CD4-positive, CD25-positive, alpha-beta regulatory T cell (primary cell): ENCODE measurements at places on chromosomes 7 and 10.
A peak's percentile ranks its signal among the peaks of the same experiment; 100 is the strongest.

DNA sequence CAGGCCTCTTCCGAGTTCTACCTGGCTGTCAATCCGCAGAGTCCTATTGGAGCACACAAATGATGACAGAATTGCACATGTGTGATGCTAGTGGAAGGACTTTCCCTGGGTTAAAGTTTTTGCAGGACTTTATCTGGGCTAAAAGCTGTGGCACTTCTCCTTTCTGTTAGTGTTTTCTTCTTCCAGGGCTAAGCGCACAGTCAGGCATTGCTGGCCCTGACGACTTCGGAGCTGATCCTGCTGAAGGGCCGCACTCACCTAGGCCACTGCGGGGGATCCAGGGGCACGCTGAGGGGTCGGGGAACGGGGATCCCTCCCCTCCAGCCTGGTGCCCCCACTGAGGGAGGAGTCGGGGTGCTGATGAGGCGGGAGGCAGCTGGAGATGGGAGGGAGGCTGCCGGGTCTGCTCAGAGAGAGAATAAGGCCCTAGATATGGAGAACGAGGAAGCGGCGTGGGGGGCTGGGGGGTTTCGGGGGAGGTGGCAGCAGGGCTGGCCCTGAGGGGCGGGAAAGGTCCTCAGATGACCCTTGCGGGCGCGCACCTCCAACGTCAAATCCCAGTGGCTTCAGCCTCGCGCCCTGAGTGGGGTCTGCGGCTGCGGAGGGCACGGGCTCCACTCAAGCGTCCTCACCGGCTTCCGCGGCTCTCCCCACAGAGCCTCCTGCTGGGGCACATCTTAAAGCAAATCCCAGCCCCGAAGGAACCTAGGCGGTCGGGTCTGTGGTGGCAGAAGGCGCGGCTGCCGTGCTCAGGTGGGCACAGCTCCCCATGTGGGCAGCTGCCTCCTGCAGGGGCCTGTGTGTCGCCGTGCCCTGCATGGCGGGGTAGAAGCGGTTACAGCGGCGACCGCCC, 30.9 kb downstream of the AGR3 start:
- no peak for DNase-seq

DNA sequence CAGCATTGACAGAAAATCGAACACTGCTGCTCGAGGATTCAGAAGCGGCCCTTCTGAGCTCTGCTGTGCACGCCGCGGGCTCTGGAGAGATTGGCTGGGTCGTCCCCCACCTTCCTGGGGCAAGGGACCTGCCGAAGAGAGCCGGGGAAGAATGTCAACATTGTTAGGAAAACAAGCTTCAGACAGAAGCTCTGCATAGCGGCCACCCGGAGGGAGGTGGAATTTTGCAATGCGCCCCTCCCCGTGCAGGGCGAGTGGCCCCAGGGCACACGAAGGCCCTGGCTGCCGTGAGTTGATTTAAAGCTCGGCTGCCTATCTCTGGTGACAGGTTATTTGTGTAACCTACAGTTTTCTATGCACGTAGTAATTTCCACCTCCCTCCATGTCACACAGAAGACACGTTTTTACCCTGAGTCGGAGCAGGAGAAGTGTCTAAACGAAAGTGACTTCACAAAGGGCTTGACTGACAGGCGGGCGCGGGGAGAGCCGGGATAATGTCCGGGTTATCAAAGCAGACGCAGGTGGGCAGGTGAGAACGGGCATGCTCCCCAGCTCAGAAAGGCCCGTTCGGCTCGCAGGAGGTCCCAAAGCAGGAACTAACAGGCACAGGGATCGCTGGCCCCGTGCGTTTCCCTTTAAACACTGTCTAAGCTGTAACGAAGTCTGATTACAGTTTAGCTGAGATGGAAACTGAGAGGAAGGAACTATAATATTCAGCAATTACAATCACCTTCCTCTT, 84.6 kb downstream of the PDGFA start:
- no peak for DNase-seq

GRCh38 chr7:143882020-143882603, 19.9 kb downstream of the TCAF1 start:
- no peak for DNase-seq

DNA sequence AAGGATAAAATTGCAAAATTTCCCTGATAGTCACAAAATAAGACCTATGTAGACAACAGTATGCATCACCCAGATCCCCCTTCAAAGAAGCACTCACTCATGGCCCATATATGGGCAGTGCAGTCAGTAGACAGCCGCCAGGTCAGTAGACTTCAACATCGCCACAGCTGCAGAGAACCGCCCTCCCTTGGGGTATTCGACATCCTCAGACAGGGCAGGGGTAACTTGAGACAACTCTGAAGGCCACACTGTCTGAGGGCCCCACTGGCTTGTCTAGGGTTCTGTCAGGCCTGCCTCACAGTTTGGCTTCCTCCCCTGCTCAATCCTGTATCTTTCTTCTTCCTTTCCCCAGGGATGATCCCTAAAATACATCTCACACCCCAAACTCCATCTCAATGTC, 172.3 kb downstream of the IMMP2L start:
- no peak for DNase-seq

GRCh38 chr10:74238031-74238431, 87.0 kb downstream of the ADK start:
- no peak for DNase-seq

DNA sequence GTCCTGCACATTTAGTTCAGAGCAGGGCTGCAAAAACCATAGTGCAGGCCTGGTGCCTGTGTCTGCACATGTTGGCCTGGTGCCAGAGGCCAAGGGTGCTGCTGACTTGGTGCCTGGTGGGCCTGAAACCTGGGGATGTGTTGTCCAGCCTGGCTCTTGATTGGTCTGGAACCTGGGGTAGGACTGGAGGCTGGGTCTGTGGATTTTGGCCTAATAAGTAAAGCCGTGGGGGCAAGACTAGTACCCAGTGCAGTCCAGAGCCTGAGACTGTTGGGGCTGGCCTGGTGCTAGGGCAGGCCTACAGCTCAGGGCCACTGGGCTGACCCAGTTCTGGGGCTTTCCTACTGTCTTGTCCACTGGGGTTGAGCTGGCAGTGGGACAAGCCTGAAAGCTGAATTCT, 817.9 kb downstream of the DNAJB9 start:
- DNase-seq, result no peak

DNA sequence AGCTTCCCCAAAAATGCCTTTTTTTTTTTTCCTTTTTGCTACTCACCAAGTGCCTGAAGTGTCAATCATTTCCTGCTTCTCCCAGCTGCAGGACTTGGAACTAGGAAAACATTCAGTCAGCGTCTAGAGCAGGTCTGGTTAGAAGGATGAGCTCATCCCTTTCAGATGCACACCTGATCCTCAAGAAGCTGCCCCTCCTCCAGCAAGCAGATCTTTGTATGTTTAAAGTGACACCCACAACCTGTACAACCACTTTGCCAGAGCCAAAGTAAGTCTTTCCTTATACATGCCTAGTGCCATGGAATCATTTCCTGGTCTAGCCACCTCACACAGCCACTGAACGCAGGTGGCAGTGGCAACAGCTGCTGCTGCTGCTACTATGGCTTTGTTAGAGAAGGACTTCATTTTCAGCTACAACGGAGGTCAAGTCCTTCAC, 10.4 kb upstream of the USP54 start:
- no peak for DNase-seq

- no peak for DNase-seq
Observed at GRCh38 chr7:2151801-2152612, 80.7 kb downstream of the MAD1L1 start.

GRCh38 chr10:113957013-113957412, 86.7 kb upstream of the ADRB1 start:
- DNase-seq, result no peak

- no peak for DNase-seq
Observed at GRCh38 chr10:128519581-128519980, 393.4 kb upstream of the MKI67 start.

GRCh38 chr7:41501006-41501405, 201.9 kb downstream of the INHBA start:
- DNase-seq, result no peak

GRCh38 chr10:133024704-133025557, 62.8 kb upstream of the ADGRA1 start:
- DNase-seq, result no peak

DNA sequence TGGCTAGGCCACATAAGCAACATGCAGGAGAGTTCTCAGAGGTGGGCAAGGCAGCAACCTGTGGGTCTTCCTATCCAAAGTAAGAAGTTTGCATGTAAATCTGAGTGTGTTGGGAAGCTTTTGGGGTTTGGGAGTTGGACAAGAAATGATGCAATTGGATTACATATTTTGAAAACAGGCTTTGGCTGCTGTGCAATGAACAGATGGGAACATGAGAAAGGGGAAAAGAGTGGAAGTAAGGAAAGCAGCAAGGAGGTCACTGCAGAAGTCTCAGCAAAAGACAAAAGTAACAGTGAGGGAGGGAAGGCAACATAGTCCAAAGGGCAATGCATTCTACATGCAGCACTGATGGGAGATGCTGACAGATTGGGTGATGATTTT, 61.1 kb upstream of the C10orf90 start:
- no peak for DNase-seq

DNA sequence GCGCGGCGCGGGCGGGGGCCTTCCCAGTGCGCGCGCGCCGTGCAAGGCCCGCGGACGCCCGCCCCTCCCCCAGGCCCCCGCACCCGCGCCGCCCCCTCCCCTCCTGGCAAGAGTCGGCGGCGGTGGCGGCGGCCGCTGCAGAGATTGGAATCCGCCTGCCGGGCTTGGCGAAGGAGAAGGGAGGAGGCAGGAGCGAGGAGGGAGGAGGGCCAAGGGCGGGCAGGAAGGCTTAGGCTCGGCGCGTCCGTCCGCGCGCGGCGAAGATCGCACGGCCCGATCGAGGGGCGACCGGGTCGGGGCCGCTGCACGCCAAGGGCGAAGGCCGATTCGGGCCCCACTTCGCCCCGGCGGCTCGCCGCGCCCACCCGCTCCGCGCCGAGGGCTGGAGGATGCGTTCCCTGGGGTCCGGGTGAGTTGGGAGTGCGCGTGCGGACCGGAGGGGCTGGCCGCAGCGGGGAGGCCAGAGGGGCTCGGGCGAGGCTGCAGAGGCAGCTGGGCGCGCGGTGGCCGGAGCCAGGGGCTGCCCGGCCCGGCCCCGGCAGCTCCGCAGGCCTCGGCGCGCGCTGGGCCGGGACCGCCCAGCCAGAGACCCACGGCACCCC, at the start of gene BMPR1A:
Gene BMPR1A (plus strand): TSS at position 109 of the 602 bp plus-strand sequence. CDS start 119,400 bp downstream, outside the sequence.
- DNase-seq, result no peak

DNA sequence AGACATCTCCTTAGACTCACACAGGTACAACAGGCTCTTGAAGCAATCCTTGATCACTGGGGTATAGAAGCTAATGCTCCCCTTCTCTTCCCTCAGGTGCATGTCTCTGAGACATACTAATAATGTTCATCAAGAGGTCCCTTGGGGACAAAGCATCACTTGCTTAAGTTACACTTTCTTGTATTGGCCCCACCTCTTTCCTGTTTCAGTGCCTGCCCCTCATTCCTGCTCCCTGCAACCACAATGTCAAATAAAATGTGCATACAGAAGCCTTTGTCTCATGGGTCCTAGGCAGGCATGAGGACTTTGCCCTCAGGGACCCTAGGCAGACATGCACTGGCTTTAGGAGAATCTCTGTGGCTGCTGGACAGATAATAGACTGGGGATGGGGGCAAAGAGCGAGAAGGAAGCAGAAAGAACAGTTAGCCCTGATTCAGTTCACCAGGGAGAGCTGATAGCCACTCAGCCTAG, 175.0 kb upstream of the NPY start:
- no peak for DNase-seq

DNA sequence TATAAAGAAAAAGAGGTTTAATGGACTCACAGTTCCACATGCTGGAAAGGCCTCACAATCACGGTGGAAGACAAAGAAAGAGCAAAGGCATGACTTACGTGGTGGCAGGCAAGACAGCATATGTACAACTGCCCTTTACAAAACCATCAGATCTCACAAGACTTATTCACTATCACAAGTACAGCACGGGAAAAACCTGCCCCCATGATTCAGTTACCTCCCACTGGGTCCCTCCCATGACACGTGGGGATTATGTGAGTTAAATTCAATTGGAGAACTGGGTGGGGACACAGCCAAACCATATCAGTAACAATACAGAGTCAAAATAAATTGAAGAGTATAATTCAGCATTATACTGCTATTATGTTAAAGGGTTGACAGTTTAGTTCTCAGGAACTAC, 37.8 kb downstream of the RNLS start:
- DNase-seq, result no peak

GRCh38 chr10:64486149-64486548, 964.9 kb downstream of the REEP3 start:
- no peak for DNase-seq

DNA sequence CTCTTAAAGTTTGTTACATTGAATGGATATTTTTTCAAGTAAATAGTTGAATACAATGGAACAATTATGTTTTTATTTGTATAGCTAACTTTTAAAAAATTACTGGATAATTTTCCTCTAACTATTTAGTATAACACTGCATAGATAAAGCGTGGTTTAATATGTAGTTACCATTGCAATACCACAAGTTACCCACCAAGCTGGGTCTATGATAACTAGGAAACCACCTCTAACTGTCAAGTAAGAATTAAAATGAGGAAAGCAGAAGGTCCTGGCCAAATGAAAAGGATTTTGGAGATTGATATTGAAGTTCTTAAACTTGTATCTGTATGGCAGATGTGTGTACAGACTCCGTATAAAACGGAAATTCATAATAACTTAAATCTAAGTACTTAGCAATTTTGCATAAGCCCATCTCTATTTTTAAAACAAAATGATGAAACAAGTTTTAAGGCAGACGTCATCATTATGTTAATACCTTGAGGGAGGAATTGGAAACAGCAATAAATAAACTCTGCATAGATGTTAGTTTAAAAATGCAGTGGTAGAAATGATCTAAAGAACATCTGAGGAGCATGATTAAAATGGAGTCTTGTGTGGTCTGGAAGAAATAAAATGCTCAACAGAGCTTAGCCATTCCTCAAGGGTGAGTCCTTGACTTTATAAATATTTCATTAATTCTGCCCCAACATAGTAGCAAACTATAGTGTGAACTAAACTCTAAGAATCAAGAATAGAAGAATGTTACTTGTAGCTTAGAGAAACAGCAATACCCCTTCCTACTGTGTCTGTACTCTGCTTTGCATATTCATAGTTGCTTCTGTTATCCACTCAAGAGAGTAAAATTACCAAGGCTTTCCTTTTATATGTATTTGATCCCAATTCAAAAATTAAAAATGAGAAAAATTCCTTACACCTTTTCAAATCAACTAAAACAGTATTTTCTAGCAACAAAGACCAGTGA, 206.4 kb upstream of the FERD3L start:
- DNase-seq, result no peak

- no peak for DNase-seq
Observed at GRCh38 chr7:127862525-127862924, 168.7 kb downstream of the LRRC4 start.

- no peak for DNase-seq
Observed at GRCh38 chr10:132593389-132593788, 55.8 kb downstream of the INPP5A start.

GRCh38 chr10:91220954-91221675, 652 bp downstream of the PCGF5 start:
- no peak for DNase-seq

- DNase-seq, result no peak
Observed at GRCh38 chr7:24381894-24382505, 98.0 kb downstream of the NPY start.

GRCh38 chr7:138328215-138328614, 131.8 kb upstream of the TRIM24 start:
- DNase-seq, result no peak

- no peak for DNase-seq
Observed at GRCh38 chr10:83925133-83925532, 214.2 kb upstream of the GHITM start.

- DNase-seq, result no peak
Observed at GRCh38 chr10:60521974-60522405, 132.3 kb upstream of the ANK3 start.

- peak; percentile 8 for DNase-seq
Observed at GRCh38 chr10:105797234-105797890, 1156.3 kb downstream of the SORCS3 start.
